ENCODE measurements at places on chromosomes 4 and X.

GRCh38 chr4:104446431-104447278 lies 48.0 kb downstream of the CXXC4 start:
- no peak for DNase-seq

- peak; percentile 86 for DNase-seq
Measured at GRCh38 chr4:144591401-144591800, 54.6 kb upstream of the HHIP start.

DNA sequence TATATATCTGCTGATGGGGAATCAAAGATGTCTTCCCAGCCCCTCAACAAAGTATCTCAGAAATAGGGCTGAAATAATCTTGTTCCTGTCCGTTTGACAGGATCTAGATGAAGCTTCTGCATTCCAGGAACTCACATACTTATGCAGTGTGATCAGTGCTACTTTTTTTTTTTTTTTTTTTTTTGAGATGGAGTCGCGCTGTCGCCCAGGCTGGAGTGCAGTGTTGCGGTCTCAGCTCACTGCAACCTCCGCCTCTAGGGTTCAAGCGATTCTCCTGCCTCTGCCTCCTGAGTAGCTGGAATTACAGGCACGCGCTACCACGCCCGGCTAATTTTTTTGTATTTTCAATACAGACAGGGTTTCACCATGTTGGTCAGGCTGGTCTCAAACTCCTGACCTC lies 36.4 kb downstream of the DHX15 start:
- DNase-seq, result no peak

GRCh38 chr4:31518796-31519250 lies 798.7 kb downstream of the PCDH7 start:
- peak; percentile 57 for DNase-seq

- DNase-seq, result peak; percentile 35
Measured at GRCh38 chr4:89119836-89120235, 8.5 kb downstream of the TIGD2 start.

DNA sequence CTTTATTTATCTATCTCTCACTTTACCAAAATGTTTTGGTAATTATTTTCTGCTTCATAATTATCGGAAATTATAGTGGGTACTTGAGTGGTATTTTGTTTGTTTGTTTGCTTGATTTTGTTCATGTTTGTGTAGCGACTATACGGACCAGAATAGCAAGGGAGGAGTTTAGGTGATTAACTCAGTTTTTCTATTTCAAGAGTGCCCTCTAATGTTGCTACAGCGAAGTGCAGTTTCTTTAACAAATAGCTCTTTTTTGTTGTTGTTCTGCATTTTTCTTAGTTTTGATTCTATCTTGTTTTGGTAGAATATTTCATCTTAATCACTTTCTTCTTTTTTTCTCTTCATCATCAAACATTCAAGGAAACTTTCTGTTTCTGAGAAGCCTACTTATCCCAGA lies 40.8 kb upstream of the QRFPR start:
- DNase-seq, result peak; percentile 19

DNA sequence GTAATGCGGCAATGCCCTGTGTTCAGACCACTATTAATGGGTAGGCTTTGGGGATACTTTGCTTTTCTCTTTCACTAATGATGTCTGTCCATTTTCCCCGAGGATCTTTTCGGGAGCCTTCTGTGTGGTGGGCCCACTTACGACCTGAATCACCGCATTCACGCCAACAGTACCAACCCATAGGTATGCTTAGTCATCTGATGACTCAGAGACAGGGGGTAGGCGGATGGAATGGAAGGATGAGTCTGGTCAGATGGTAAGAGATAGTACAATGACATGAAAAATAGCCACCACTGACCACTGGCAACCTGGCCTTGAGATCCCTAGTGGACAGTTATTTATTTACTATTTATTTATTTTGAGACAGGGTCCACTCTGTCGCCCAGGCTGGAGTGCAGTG lies 76.0 kb upstream of the DHRSX start:
- DNase-seq, result peak; percentile 13

DNA sequence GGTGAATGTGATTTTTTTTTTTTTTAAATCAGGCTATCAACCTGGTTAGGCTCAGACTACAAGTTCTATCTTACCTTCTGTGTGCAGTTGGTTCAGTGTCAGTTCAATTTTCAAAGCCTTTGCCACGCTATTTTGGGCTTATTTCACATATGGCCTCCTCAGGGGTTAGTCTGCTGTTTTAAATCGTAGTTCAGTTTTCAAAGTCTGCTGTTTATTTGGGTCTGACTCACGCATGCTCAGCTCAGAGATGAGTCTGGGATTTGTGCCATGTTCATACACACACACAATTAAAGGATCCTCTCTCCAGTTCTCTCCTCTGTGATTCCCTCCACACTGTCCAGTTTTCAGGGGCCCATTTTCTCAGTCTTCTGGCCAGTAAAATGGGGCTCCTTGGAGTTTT lies 32.3 kb upstream of the ZFX start:
- DNase-seq, result peak; percentile 77

- DNase-seq, result peak; percentile 10
Measured at GRCh38 chr4:105257817-105258495, 111.3 kb downstream of the TET2 start.

- DNase-seq, result no peak
Measured at GRCh38 chr4:37304612-37305011, 60.1 kb downstream of the NWD2 start.

DNA sequence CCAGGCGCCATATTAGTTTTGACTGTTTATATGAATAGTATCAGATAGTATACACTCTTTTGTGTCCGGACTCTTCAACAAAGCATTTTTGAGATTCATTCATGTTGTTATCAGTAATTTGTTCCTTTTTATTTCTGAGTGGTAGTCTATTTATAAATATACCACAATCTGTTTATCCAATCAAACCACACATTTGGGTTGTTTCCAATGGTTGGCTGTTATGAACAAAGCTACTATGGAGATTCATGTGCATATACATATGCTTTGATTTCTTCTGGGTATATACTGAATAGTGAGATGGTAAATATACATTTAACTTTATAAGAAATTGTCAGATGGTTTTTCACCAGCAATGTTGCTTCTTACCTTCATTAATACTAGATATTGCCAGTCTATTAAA lies 36.8 kb upstream of the TAPT1 start:
- DNase-seq, result peak; percentile 23

GRCh38 chr4:8398347-8398746 lies 42.2 kb downstream of the ACOX3 start:
- DNase-seq, result no peak

DNA sequence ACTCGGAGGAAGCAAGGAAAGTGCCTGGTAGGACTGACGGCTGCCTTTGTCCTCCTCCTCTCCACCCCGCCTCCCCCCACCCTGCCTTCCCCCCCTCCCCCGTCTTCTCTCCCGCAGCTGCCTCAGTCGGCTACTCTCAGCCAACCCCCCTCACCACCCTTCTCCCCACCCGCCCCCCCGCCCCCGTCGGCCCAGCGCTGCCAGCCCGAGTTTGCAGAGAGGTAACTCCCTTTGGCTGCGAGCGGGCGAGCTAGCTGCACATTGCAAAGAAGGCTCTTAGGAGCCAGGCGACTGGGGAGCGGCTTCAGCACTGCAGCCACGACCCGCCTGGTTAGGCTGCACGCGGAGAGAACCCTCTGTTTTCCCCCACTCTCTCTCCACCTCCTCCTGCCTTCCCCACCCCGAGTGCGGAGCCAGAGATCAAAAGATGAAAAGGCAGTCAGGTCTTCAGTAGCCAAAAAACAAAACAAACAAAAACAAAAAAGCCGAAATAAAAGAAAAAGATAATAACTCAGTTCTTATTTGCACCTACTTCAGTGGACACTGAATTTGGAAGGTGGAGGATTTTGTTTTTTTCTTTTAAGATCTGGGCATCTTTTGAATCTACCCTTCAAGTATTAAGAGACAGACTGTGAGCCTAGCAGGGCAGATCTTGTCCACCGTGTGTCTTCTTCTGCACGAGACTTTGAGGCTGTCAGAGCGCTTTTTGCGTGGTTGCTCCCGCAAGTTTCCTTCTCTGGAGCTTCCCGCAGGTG lies 637 bp downstream of the AR start:
- no peak for DNase-seq

- DNase-seq, result peak; percentile 13
Measured at GRCh38 chrX:31708116-31708515, 636.3 kb upstream of the FTHL17 start.

GRCh38 chr4:126916626-126917140 lies 716.1 kb upstream of the INTU start:
- DNase-seq, result peak; percentile 85

- DNase-seq, result no peak
Measured at GRCh38 chr4:20019310-20020015, 232.2 kb upstream of the SLIT2 start.

DNA sequence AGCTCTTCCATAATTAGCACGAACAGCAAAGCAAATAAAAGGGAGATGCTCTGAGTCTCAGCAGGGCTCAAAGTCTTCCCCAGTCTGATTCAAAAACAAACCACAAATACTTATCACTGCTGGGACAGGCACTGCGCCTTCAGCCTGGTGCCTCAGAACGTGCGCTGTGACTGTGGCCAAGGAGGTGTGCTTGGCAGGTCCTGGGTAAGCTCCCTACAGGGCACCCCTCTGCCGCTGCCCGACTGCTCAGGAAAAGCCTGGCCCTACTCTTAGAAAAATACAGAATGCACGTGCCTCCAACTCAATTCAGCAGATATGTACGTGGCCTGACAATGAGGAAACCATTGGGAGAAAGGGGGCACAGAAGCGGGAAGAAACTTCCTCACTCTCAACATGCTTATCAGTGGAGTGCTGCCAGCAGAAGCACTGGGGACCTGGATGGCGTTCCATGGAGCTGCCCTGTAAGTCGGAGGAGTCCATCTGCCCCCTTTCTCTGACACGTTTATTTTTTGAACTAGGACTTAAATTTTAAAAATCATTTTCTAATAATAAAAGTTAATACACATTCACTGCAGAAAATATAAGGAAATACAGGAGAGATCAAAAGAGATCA lies 86.8 kb downstream of the GATB start:
- DNase-seq, result no peak

DNA sequence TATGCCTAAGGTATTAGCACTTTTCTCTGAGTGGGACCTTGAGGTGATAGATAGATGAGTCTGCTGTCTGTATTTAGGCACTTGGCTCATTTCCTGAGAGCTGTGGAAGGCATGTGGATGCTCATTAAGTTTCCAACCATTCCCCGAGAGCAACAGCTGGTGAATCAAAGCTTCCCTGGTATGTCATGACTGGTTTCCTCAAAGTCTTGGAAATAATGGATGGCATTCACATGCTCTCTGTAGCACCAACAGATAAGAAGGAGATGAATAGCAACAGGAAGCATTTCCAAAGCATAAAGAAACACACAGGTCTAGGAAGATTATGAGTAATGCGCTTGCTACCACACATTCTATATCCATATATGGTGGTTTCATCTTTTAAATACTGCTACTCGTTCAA lies 118.3 kb upstream of the ETNPPL start:
- peak; percentile 79 for DNase-seq

GRCh38 chr4:30385650-30386049 lies 334.5 kb upstream of the PCDH7 start:
- DNase-seq, result no peak

- DNase-seq, result no peak
Measured at GRCh38 chr4:15255537-15255936, 172.3 kb upstream of the C1QTNF7 start.

DNA sequence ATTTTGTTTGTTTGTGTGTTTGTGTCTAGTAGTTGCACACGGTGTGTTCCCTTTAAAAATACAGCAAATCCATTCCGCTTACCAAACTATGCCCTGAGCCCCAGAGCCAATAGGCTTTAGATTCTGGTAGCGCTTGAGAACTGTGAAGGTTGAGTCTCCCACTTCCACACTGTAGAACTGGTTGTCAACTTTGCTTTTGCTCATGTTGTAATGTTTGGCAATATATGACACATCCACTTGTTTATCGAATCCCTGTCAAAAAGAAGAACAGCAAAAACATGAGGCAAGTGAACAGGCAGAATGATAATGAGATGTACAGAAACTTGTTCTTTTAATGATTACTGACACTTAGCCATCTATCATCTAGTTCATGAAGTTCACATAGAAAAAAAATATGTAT lies 200.6 kb downstream of the MAPK10 start:
- DNase-seq, result no peak

DNA sequence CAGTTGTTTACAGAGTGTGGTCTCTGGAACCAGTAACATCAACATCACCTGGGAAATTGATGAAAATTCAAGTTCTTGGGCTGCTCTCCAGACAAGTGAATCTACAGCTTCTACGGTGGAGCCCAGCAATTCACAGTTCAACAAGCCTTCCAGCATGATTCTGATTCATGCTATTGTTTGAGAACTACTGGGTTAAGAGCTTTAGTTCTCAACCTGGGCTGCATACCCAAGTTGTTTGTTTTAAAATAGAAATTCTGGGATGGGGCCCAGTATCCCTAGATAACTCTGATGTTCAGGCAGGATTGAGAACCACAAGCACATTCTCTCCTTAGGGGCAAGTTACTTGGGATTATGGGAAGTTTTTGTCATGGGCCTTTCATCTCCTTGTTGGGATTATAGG lies 37.9 kb upstream of the PGK1 start:
- peak; percentile 22 for DNase-seq

DNA sequence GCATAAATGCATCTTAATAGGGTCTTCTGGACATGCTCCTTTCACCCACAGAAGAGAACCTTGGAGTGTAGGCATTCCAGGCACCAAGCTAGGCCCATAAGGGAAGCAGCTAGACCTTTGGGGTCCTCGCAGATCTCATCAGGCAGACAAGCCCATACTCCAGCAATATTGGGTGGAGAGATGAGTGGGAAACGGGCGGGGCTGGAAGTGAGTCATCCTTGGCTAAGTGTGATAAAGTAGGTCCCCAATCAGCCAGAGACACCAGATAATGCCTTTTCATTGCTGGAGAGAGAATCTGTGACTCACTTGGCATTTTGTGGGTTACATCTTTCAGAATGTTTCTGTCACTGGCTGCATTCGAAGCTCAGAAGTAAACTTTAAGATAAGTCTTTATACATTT lies 133.3 kb upstream of the MBNL3 start:
- peak; percentile 22 for DNase-seq

DNA sequence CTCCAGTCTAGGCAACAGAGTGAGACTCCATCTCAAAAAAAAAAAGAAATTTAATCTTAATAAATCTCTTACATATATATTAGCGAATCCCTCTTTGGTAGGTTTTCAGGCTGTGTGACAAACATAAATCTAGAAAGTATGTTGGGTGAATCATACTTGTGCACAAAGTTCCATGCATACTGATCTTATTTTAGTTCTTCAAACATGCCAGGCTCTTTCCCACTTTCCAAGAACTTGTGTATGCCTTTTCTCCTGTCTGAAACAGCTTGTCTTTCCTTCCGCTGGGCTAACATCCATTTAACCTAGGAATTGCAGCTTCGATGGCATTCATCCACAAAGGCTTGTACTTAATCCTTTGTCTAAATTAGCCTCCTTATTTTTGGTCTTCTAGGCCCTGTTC lies 156.6 kb upstream of the CASK start:
- peak; percentile 5 for DNase-seq

DNA sequence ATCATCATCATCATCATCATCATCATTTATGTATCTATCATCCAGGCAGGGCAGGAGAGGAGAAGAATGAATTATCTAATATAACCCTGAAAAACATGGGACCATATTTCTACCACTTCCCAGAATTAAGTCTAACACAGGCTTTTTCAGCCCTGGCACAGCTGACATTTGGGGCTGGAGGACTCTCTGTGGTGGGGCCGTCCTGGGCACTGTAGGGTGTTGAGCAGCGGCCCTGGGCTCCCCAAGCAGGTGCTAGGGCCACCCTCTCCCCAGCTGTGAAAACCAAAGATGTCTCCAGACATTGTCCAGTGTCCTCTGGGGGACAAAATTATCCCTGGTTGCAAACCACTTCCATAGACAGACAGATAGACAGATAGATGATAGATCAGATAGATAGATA lies 288.4 kb downstream of the CRLF2 start:
- DNase-seq, result no peak
